Stimulated activated CD4-positive, alpha-beta T cell treated with anti-CD3 and anti-CD28 coated beads, TNF-alpha, amount 100 ng/mL, for 4 hours (primary cell): ENCODE measurements at places on chromosomes 11 and 22.

DNA sequence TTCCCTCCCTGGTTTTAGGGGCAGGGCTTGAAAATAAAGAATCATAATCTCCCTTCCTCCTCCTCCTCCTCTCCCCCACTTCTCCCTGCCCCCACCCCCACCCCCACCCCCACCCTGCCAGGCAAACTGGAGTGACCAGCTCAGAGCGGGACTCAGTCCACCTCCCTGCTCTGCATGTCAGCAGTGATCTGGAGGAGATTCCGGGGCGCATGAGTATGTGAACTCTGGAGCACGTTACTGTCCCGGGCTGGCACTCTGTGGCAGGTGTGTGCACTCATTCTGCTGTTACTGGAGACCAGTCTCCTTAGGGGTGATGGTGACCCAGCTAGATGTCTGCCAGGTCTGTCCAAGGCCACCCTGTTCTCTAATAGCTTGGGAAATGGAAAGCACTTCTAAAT is 33.9 kb downstream of the MARK2 start:
- DNase-seq = no peak

DNA sequence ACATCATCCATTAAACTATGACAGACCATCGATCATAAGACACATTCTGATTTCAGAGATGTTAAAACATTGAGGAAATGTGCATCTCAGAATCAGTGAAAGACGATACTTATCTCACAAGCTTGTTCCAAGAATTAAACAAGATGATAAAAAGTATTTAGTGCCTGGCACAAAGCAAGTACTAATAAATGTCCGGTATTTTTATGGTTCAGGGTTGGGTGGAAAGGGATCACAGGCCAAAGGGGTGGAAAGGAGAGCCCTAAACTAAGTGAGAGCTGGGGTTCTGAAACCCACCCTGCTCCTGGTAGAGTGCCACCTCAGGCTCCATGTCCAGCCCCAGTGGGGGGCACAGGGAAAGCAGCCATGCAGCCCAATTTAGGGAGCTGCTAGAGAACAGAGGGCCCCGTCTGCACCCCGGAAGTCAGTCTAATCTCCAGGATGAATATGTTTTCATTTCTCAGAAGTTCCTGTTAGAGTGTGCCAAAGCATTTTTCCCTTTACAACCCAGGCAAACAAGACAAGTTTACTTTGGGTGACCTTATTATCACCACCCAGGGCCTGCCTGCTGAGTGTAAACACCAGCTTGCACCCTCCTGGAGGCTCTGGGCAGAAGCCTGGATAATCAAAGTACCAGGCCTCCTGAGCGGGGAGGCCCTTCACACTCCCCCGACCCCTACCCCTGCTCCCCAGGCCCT is 3.8 kb upstream of the CREB3L1 start:
- DNase-seq = no peak

- no peak for DNase-seq
Measured at GRCh38 chr11:1913271-1914060, 6.0 kb upstream of the TNNT3 start.

- no peak for DNase-seq
Measured at GRCh38 chr22:29308148-29308790, 1.8 kb downstream of the GAS2L1 start.

GRCh38 chr11:129286813-129287212 is 88.8 kb upstream of the BARX2 start:
- no peak for DNase-seq

- DNase-seq = no peak
Measured at GRCh38 chr11:81245791-81246190, 1487.9 kb downstream of the FAM181B start.

GRCh38 chr11:47010179-47010578 is 73.6 kb downstream of the CSTPP1 start:
- no peak for DNase-seq

DNA sequence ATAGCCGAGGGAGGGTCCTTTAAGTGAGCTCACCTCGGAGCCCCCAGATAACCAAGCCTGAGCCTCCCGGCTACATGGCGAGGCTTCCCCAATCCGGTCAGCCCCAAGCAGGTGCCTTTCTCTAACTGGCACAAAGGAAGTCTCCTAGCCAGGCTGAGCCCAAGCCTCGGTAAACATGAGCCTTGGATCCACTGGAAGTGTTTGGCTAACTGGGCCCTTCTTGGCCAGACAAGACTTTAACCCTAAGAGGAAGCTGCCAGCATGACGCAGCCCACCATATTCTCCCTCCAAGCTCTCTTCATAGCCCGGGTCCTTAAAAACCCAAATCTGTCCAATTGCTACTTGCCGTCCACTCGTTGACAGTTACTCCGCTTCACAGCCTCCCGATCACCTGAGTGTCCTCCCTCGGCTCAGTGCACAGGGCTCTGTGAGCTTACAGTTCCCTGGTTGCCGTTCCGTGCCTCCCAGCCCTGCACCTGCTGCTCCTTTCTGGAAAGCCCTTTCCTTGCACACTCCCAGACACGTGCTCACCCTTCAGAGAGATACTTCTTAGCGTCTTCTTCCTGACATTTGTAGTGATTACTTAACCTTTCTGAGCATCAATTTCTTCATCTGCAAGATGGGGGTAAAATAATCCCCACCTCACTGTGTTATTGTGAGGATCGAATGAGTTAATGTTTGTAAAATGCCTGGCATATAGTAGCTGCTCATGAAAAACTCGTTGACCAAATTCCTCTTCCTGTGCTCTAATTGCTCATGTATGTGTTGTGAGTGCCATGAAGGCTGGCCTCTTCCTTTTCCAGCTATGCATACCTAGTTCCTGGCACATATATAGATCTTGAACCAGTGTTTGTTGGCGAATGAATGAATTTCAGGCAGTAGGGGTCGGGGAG is 25.6 kb downstream of the TXN2 start:
- DNase-seq = no peak

DNA sequence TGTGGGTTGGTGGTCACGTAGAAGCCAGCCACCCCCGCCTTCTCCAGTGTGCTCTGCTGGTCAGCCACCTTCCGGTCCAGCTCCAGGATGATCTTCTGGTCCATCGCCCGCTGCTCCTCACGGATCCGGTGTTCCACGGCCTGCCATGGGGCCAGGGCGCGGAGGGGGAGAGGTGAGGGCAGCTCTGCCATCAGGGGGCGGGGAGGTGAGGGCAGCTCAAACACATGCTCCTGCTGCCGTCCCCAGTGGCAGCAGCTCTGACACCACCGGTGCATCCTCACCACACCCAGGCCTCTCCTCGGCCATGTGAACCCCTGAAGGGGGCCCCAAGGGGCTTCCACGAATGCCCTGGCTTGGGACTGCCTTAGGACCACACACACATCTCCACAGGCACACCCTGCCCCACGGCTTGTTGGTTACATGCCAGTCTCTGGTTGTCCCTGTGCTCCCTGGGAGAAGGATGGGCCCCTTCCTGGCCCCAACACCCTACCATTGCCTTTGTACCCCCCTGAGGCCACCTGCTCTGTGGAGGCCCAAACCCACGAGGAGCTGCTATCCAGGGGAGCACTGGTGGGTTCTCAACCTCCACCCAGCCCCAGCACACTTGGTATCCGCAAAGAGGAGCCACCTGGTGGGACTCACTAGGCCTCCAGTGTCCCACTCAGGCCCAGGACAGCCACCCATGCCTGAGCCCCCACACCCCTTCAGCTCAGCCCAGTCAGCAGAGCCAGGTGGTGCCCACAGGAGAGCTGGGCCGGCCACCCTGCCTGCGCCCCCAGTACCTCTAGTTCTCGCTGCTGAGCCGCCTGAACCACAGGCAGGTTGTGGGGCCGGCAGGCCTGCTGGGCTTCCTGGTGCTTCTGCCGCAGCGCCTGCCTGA is 4.3 kb downstream of the DGCR6L start:
- no peak for DNase-seq

DNA sequence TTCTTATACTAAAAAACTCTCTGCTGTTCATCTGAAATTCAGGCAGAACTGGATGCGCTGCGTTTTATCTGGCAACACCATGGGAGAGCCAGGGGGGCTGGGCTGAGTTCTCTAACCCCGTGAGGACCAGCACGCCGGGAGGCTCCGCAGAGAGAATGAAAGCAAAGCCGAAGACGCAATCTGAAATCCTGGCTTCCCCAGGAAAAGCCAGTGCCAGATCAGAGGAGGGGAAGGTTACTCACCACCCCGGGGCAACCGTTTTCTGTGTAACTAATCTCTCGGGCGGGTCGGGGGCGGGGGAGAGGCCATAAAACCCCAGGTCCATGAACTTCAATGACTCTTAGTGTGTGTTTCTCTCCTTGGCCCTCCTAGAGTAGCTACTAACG is 99.4 kb downstream of the SHANK2 start:
- no peak for DNase-seq

GRCh38 chr11:123475469-123475868 is 45.4 kb downstream of the GRAMD1B start:
- no peak for DNase-seq

DNA sequence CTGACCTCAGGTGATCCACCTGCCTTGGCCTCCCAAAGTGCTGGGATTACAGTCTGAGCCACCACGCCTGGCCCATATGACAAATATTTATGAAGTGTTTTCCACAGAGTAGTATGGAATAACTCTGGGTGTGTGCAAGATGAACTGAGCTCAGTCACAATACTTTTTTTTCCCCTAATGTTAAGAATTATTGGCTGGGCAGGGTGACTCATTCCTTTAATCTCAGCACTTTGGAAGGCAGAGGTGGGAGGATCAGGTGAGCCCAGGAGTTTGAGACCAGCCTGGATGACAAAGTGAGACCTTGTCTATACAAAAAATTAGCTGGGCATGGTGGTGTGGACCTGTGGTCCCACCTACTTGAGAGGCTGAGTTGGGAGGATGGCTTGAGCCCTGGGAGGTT is 6.4 kb downstream of the PTPRJ start:
- DNase-seq = no peak

DNA sequence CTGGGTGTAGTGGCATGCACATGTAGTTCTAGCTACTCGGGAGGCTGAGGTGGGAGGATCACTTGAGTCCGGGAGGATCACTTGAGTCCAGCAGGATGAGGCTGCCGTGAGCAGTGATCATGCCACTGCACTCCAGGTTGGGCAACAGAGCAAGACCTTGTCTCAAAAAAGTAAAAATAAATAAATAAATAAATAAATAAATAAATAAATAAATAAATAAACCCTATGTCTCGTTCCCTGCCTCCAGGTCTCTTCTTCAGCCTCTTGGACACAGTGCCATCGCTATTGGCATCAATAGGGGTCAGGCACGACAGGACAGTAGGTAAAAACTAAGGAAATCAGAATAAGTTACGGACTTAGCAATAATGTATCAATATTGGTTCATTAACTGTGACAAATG is 23.4 kb upstream of the SYT12 start:
- no peak for DNase-seq

DNA sequence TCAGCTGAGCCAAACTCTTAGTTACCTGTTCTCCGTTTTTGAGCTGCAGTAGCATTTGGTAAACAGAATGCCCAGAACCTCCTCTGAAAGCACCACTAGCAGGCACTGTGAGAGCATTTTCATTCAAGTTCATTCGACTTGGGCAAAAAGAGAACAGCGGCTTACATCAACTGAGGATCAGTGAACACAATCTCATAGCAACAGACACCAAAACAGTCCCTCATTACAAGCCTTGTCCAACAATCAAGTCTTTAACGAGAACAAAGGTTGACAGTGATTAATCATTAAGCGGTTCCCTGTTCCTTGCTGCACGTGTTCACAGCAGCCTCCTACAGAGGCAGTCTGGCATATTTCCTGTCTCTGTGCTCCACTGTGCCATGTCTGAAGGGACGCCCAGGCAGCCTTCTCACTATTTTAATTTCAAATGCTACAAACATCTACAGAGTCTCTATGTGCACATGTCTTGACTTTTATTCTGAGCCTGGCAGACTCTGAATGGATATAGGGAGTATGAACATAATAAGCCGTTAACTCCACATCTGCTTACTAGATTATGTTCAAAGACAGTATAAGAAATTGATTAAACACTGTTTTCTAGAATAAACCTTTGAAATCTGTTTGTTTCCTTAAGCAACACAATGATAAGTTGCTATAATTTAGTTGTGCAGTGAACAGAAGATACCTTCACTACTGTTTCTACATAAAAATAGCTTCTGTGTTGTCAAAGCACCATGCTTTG is 88.3 kb upstream of the MTMR2 start:
- no peak for DNase-seq

DNA sequence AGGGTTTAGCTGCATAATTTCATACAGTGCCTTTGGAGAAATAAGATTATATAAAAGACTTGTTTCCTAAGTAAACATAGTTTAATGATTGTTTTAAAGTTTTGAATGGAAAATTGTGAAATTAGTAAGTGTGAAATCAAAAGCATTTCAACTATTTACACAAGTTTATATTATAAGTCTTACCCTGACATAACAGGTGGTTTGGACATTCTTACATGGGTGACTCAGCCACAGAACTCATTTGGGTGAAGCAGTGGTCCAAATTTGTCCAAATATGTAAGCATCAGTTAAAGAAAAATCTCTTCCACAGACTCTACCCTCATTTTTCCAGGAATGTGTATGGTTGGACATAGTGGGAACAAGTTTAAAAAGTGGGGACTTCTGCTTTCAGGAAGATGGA is 68.0 kb downstream of the USP47 start:
- no peak for DNase-seq

DNA sequence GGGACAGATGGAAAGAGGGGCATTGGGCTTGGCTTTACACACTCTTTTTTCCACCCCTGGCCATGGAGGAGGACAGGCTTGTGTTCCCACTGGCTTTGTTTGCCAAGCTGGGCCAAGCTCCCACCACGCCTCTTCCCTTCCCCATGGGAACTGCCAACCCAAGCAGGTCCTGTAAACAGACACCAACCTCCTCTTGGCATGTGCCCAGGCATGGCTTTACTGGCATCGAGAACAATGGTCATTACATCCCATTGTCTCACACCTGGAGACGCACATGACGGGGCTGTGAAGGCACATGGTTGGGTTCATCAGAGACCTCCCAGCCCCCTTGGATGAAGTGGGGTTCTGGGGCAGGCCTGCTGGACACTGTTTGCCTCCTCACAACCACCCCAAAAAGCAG is 11.7 kb downstream of the SEC14L3 start:
- DNase-seq = no peak

DNA sequence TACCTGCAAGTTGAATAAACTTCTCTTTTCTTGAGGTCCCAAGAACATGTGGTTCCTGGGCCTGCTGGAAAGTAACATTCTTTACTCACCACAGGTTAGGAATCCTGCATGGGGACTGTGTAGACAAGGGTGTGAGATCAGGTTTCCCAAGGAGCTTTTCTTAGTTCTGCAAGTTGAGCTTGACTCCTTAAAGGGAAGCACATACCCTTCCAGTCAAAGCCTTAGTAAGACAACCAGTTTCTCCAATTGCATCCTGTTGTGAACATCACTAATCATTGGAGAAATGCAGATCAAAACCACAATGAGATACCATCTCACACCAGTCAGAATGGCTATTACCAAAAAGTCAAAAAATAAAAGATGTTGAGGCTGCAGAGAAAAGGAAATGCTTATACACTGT is 48.3 kb upstream of the PAK1 start:
- DNase-seq = no peak

GRCh38 chr11:2657697-2658284 is 42.0 kb downstream of the KCNQ1OT1 start:
- no peak for DNase-seq

- DNase-seq = no peak
Measured at GRCh38 chr22:44351685-44352377, 39.1 kb upstream of the SHISAL1 start.
